ENCODE measurements at places on chromosomes 6 and 20. TPM values are rescaled to one million over a fixed set of nuclear protein-coding genes. Genes with fewer than 3 reads are reported as not detected.

Gene SRC
- polyA plus RNA-seq, result 59.4 TPM

Gene GMPR
- polyA plus RNA-seq, result 1.9 TPM

Gene GABRR2
- 0.12 TPM for polyA plus RNA-seq

Gene C6orf132
- polyA plus RNA-seq, result 150 TPM

Gene EDN1
- 1.5 TPM for polyA plus RNA-seq

Gene CST5
- not detected for polyA plus RNA-seq

Gene CPNE5
- 0.81 TPM for polyA plus RNA-seq

Gene WFDC10B
- 0.07 TPM for polyA plus RNA-seq

Gene TRIM31
- polyA plus RNA-seq, result 0.22 TPM

Gene NHSL1
- polyA plus RNA-seq, result 6.5 TPM

Gene MLIP
- polyA plus RNA-seq, result 4.7 TPM
